Stimulated activated CD4-positive, alpha-beta T cell treated with anti-CD3 and anti-CD28 coated beads, TNF-alpha, amount 100 ng/mL, for 24 hours (primary cell): ENCODE measurements at places on chromosomes 1 and 21.
A peak's percentile ranks its signal among the peaks of the same experiment; 100 is the strongest.

DNA sequence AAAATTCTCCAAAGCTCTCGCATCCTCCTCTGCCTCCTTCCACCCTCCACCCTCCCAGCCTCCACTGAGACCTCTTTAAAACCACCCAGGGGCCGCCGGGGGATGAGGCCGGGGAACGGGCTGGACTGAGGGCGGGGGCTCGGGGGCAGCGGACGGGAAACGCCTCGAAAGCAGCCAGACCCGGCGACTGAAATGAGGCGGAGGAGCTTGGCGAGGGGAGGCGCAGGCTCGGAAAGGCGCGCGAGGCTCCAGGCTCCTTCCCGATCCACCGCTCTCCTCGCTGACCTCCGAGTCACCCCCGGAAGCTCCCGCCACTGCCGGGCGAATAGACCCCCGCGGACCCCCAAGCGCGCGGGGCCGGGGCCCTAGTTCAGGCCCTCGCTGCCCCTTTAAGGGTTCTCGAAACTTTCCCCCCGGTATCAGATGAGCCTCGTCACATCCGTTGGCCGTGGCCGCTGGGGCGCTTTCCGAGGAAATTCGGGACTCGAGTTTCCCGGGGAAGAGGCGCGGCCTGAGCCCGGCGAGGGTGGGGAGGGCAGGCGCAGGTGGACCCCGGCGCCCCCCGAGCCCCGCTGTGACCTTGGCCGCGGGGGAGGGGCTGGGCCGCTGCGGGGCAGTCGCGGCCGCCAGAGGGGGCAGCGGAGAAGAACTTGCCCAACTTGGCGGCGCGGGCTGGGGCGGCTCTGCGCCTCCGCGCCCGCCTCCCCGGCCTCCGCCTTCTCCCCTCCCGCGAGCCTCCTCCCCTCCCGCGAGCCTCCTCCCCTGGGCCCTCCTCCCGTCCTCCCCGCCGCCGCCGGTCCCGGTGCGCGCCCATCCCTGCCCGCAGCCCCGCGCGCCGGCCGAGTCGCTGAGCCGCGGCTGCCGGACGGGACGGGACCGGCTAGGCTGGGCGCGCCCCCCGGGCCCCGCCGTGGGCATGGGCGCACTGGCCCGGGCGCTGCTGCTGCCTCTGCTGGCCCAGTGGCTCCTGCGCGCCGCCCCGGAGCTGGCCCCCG is at the start of gene BACE2:
BACE2 (plus strand) TSS at position 813 of the 995 bp plus-strand sequence; CDS start at position 917, 104 bp downstream.
- DNase-seq, result no peak

GRCh38 chr1:211381481-211382181 is 55.0 kb downstream of the TRAF5 start:
- no peak for DNase-seq

DNA sequence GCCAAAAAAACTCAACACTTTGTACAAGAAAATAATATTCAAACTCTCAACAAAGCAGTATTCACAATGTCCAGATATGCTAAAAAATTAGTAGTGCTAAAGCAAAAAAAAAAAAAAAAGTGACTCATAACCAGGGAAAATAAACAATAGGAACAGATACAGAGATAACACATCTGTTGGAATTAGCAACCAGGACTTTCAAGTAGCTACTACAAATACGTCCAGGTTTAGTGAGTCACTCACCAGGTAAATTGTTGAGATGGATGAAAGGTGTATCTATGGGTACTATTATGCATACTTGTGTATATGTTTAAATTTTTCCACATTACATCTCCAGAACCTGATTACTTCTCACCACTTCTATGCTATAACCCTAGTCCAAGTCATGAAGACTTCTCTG is 144.8 kb upstream of the SLC35F3 start:
- DNase-seq, result no peak

- DNase-seq, result peak; percentile 42
Measured at GRCh38 chr1:151993734-151994496, at the start of gene S100A10. Gene S100A10 (minus strand): TSS chr1:151993859. CDS start chr1:151986230, 7,629 bp downstream.

GRCh38 chr1:184823080-184823479 is 68.4 kb upstream of the EDEM3 start:
- DNase-seq, result no peak

DNA sequence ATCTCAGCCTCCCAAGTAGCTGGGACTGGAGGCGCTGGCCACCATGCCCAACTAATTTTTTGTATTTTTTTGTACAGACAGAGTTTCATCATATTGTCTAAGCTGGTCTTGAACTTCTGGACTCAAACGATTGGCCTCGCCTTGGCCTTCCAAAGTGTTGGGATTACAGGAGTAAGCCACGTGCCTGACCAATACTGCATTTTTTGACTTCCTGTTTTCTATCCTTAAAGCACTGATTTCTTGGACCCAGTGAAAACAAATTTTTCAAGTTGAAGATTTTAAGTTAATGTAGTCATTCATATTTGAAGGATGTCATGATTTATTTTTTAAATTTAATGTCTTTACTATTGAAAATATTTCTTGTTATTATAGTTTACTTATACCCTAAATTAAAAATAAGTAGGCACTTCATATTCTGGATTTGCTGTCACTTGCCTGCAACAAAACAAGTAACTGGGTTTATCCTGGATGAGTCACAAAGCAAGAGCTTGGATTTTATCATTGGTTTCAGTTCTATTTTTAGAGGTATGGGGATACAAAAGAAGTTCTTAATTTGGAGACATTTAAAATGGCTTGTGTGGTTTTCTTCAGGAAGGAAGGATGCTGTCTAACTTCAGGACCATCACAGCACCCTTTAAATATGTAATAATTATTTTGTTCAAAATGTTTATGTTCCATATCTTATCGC is 2.2 kb upstream of the VPS45 start:
- DNase-seq, result no peak
